ENCODE measurements at places on chromosomes 1 and 21. TPM values are rescaled to one million over a fixed set of nuclear protein-coding genes. Genes with fewer than 3 reads are reported as not detected.

GRCh38 chr1:8667869-8668594, 149.4 kb downstream of the RERE start:
- no peak for DNase-seq

DNA sequence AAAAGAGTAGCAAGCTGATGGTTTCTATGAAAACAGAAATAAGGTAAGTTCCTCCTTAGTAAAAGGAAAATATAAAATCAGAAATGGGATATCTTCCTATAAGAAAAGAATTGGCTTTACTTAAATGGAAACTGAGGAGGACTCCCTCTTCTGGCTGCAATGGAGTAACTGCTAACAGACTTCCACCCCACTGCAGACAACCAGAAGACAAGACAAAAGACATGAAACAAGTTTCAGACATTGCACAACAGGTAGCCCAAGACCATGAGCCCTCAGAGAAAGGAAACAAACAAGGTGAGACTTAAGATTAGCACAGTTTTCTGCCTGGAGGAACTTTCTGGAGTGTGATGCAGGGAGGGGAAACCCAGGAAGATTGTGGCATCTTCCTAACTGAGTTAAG, 17.0 kb upstream of the OLFML2B start:
- no peak for DNase-seq

GRCh38 chr1:234067581-234068337, 163.3 kb downstream of the SLC35F3 start:
- no peak for DNase-seq

DNA sequence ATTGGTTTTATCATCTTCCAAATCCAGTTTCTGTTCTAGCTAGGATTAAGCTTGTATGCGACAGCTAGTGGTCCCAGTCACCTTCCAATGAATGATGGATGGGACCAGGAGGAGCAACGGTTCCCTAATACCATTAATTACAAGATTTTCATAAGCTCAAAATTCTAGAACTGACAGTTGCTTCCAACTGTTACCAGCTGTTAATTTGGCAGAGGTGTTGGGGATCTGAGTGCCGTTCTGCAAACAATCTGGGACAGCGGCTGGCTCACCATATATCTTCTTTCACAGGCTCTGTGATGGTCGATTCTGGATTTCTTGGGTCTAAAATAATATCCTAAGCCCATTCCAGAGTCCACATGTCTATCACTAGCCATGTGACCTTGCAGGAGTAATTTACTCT, 34.5 kb upstream of the RALGPS2 start:
- DNase-seq: no peak

DNA sequence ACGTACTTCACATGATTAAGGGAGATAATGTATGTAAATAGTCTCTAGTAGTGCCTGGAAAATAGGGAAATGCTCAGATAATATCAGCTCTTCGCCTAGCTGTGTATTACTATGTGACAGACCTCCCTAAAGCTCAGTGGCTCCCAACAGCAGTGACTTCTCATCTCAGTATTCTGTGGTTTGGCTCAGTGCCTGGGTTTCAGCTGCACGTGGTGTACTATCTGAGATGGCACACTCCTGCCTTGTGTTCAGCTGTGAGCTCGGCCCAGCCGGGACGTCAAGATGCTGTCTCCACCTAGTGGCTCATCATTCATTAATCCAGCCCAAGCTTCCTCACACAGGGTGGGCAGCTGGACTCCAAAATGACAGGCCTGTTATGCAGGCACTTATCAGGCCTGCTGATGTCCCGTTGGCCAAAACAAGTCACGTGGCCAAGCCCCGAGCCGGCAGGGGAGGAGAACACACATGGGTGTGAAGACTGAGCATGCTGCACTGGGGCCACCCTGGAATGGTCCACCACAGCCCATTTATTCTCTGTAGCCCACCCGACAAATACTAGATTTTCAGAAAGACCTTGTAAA, 17.8 kb downstream of the SLFNL1 start:
- peak; percentile 99 for DNase-seq

GRCh38 chr21:37231671-37232070, 35.5 kb downstream of the VPS26C start:
- DNase-seq: no peak

The ATP6V1G3 gene
- not detected for total RNA-seq

The ST6GALNAC3 gene
- total RNA-seq: under 0.01 TPM

DNA sequence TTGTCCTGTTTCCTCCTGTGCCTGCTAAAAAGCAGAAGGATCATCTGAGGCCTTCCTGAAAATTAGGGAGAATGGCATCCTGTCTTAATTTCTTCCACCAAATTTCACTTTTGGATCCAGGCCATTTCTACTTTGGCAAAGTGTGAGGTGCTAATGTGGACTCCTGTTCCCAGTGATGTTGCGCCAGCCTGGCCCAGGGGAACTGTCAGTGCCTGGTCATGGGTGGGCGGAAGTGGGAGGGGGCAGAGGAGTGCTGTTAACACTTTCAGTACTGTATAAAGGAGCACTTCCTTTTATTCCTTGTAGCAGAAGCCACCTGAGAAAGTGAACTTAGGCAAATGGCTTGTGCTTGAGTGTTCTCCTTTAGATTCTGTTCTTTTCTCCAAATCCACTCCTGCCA, 19.9 kb downstream of the ELAPOR1 start:
- DNase-seq: no peak

- no peak for DNase-seq
These were observed 299.1 kb upstream of the DUSP10 start for GRCh38 chr1:222040955-222041354.

DNA sequence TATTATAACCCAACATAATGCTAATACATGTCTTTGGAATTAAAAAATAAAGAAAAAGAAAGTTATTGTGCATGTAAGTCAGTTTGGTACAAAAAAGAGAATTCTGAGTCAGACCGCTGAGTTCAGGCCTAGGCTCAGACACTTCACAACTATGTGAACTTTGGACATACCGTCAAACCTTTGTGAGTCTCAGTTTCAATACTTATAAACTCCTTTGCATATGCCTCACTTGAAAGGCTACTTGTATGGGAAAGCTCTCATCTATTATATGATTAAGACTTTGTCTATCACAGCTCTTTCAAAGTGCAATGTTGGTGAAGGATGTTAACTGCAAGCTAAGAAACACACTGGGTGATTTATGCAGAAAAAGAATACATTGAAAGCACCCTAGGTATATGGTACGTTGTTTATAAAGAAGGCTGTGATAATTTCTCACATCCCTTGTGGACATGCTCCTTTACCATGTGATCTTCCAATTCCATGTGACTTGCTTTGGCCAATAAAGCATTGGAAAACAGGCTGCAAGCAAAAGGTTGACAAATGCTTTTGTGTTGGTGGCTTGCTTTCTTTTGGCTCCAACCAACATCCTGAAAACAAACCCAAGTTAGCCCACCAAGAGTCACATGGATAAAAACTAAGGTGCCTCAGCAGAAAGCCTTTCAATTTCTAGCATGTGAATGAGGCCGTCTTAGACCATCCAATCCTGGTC, 49.6 kb downstream of the INTS7 start:
- DNase-seq: no peak

- DNase-seq: no peak
These were observed 11.4 kb upstream of the PIGR start for GRCh38 chr1:206957639-206958038.

DNA sequence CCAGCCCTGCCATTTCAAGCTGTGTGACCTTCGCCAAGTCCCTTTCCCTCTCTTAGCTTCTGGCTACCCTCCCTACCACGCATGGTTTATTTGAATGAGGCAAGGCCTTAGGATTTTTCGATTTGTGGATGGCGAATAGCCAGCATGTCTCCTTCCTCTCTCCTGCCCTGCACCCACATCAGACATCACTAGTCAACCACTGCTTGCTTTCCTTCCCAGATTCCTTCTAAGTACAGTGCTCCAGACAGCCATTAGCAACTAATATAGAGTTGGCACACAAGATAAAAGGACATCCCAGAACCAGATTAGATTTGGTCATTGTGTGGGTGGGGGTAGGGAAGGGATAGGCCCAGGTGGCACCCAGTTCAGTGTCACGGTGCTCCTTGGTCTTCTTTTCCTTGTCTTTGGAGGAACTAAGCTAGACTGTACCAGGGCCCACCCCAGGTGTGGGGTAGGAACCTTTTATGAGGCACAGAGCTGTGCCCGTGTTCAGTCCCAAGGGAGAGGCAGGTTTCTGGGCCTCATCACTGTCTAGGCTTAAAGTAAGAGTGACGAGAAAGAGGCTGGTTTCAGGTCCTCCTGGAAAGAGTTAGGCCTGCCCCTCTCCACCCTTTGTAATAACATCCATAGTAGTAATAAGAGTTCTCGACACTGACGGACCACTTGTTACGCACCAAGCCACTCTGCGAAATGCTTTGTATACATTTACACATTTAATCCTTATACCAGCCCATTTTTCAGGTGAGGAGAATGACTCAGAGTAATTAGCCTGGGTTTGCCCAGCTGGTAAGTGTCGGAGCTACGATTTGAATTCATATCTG, 8.6 kb downstream of the ALPL start:
- no peak for DNase-seq

- no peak for DNase-seq
These were observed 39.2 kb upstream of the SERBP1 start for GRCh38 chr1:67469431-67469830.

DNA sequence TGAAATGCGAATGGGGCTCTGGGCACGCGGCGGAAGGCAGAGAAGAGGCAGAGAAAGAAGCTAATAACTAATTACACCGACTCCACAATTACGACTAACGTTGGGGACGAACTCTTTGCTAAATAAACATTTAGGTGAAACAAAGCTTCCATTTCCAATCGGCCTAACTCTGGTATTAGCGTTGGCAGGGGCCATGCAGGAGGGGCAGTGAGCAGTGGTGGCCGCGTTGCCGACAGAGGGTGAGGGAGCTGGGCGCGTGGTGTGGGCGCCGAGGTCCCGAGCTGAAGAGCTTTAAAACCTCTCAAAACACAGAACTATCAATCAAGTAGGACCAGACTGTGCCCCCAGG, 553 bp upstream of the NDUFV3 start:
- DNase-seq: no peak

DNA sequence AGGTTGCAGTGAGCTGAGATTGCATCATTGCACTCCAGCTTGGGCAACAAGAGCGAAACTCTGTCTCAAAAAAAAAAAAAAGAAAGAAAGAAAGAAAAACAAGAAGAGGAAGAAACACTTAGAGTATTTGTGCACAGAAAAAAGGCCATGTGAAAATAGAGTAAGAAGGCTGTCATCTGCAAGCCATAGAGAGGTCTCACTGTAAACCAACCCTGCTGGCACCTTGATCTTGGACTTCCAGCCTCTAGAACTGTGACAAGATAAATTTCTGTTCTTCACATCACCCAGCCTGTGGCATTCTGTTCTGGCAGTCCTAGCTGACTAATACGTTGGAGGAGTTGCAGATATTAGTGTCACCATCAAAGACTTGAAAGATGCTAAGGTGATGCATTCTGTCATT, 12.1 kb upstream of the ZDHHC18 start:
- no peak for DNase-seq

The MSH4 gene
- 0.27 TPM for total RNA-seq

The COL24A1 gene
- total RNA-seq: 6.7 TPM

GRCh38 chr1:28208818-28209441, 23.9 kb downstream of the DNAJC8 start:
- DNase-seq: peak; percentile 67

The GLIS1 gene
- not detected for total RNA-seq

The LCE2B gene
- not detected for total RNA-seq

GRCh38 chr1:49556676-49557234, 467.0 kb downstream of the AGBL4 start:
- no peak for DNase-seq

The DDX59 gene
- total RNA-seq: 10.5 TPM

- no peak for DNase-seq
These were observed 56.5 kb downstream of the COLGALT2 start for GRCh38 chr1:183980951-183981525.

The SIM2 gene
- not detected for total RNA-seq

DNA sequence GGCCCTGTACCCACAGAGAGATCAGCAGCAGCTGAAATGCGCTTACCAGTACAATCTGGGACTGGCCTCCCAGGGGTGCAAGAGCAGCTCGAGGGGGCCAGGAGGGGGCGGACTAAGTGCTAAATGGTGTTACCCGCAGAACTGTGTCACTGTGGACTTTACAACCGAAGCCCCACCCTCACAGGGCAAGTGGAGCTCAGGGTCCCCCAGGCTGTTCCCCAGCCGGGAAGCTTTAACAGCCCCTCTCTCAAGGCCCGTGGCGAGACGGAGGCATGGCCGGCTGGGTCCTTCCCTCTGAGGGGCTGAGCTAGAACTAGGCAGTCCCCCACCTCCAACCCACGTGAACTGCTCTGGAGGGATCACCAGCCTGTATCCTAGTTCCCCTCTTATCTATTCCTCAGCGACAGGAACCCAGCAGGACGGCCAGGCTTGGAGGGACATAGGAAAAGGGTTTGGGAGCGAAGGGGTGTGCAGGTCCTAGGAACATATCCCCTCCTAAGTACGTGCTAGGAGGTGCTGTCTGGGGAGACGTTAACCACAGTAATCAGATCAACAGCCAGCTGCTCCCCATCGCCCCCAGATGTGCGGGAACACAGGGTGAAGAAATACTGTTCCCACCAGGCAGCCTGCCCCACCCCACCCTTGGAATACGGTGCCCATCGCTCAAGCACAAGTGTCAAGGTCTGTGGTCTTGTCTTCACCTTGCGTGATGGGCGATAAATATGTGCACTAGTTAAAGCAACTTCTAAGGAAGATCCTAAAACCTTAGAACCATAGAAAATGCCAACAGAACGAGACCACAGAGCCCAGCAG, 24.4 kb downstream of the ZBTB17 start:
- DNase-seq: no peak

DNA sequence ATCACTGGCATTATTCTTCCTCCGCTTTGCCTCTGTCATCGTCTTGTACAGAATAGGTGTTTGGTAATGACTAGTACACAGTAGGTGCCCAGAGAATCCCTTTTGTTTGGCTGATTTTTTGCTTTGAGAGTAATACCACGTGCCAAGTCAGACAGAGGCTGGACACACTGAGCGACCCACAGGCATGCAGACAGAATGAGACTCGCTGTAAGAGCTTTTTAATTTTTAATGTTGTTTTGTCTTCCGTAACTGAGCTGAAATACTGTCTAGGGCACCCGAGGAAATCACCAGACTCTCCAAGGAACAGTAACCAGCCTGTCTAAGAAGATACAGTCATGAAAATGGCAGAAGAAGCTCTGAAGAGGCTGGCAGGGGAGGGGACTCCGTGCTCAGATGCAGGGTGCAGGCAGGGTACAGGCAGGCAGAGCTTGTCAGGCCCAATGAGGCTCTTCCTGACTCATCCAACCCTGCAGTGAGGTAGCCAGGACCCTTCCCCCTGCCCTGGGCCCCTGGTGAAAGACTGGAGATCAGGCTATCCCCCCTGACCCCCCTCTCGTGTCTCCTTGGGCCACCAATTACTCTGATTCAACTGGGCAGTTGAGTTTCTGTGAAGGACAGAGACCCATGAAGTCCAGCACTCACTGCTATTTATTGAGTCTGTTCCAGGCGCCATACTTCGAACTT, 60.1 kb upstream of the ECE1 start:
- no peak for DNase-seq

The TEX38 gene
- total RNA-seq: not detected

DNA sequence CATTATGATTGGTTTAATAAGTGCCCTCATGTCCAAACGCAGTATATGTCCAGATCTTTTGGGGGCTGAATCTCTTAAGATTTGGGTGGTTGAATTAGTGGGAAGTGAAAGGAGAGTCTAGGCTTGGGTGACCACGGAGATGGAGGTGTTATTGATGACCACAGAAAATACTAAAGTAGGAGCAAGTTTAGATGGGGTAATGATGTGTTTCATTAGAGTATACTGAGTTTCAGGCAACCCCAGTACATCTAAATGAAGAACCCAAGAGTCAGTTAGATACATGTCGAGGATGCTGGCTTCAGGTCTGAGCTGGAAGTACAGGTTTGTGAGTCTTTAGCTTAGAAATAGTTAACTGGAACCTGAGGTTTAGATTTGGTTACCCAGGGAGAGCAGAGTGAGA, 6.5 kb upstream of the ZZZ3 start:
- no peak for DNase-seq

- no peak for DNase-seq
These were observed 46.1 kb downstream of the ITSN1 start for GRCh38 chr21:33688353-33688752.

The TNFRSF4 gene
- 4.3 TPM for total RNA-seq

Data from hematopoietic multipotent progenitor cell (in vitro differentiated cells).